ENCODE measurements at places on chromosomes 1 and 21.

GRCh38 chr1:24189528-24189927, 2.4 kb upstream of the IFNLR1 start:
- DNase-seq = no peak

- no peak for DNase-seq
These were observed 95.4 kb upstream of the CLDN14 start for GRCh38 chr21:36575306-36575705.

DNA sequence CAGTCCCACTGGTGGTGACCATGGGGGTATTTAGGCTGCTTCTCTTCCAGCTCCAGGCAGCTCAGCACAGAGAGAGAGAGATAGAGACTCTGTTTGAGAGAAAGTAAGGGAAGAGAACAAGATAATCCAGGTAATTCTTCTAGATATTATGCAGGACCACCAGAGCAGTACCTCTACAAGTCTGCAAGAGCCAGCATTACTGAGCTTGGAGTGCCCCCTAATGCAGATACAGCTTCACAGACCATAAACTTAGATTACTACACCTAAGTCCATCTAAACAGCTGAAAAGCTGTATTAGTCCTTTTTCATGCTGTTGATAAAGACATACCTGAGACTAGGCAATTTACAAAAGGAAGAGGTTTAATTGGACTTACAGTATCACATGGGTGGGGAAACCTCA, 570.3 kb downstream of the LRRIQ3 start:
- no peak for DNase-seq

DNA sequence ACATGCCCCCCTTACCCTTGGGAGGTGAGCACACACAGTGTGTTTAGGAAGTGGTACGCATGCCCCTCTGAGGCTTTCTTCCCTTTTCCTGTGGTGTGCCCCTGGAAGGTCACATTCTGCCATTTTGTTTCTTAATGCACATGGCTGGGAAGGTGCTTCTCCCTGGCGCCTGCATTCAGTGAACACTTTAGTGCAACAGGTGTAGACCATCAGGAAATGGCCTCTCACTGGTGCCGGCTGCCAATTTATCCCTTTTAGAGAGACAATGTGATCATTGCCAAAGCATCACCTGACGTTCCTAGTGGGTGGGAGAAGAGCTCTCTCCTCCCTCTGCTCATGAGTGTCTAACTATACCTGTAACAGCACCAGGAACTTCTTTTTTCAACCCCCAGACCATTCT, 51.8 kb upstream of the PDE9A start:
- DNase-seq = no peak

DNA sequence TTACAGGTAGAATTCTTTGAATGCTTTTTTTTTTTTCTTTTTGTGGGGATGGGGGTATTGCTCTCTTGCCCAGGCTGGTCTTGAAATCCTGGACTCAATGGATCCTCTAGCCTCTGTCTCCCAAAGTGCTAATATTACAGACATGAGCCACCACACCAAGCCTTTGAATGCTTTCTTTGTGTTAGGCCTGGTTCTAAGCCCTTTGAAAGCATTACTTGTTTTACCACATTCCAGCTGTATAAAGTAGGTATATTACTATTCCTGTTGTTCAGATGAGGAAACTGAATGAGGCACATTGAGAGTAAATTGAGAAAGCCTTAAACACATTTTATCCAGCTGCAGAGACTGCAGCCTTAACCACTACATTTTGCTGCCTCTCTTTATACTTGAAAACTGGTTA, 841.8 kb upstream of the ADGRL4 start:
- DNase-seq = no peak

GRCh38 chr1:105442901-105443300, 1613.6 kb upstream of the PRMT6 start:
- no peak for DNase-seq

- DNase-seq = no peak
These were observed 31.5 kb downstream of the BMP8A start for GRCh38 chr1:39522661-39523567.

DNA sequence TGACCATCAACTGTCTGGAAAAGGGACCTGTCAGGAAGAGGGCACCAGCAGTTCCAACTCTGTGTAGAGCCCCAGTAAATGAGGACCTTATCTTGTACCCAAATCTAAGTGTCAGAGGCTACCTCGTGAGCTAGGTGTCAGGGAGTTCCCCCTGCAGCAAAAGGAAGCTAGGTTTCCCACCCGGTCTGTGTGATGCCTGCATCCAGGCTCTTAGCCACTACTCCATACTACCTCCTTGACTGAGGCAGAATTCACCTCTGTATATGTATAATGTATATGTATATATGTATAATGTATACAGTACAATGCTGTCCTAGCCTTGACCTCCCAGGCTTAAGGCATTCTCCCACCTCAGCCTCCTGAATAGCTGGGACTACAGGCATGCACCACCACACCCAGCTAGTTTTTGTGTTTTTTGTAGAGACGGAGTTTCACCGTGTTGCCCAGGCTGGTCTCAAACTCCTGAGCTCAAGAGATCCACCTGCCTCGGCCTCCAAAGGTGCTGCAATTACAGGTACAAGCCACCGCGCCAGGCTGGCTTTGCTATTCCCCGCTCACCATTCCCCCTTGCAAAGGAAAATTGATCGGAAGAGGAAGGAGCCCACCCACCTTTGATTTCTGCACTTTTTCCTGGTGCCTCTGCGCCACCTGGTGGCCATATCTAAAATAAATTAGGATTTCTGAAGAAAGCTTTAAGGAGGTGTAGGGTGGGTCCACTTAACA, 15.7 kb upstream of the LUZP1 start:
- DNase-seq = peak; percentile 44

- DNase-seq = peak; percentile 77
These were observed 32.1 kb downstream of the TGFB2 start for GRCh38 chr1:218377143-218377660.

- DNase-seq = no peak
These were observed 1406.0 kb downstream of the KCNT2 start for GRCh38 chr1:195202241-195202640.

DNA sequence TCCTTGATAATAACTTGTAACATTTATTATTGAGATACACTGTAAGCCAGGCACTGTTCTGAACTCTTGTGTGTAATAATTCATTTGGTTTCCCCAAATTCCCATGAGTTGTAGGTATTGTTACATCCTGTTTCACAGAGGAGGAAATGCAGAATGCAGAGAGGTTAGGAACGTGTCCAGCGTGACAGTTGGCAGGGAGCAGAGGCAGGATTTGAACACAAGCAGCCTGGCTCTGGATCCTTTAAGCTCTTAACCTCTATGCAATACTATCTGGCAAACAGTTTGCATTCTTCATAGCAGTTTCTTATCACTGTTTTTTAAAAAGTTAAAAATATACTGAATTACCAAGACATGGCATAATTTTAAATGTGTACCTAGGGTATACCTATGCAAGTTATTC, 30.5 kb downstream of the EEIG2 start:
- DNase-seq = no peak

GRCh38 chr1:150552911-150553289, 3.7 kb downstream of the ADAMTSL4 start:
- DNase-seq = no peak

- DNase-seq = no peak
These were observed 49.1 kb downstream of the HLX start for GRCh38 chr1:220928320-220928719.

DNA sequence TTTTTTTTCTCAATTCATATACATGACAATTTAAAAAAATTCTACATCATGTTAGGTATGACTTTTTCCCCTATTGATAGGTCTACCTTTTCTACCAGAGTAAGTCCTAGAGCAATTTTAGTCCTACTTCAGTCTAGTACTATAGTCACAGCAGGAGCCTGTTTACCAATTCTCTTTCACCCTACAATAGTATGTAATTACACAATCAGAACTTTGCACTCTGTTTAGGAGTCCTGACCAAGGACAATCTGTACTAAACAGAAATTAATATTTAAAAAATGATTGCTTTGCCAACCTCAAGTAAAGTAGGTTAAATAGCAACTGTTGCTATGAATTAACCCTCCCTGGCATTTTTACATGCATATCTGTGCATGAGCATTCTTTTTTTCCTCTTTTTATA, 810 bp upstream of the CYP4A11 start:
- peak; percentile 20 for DNase-seq

DNA sequence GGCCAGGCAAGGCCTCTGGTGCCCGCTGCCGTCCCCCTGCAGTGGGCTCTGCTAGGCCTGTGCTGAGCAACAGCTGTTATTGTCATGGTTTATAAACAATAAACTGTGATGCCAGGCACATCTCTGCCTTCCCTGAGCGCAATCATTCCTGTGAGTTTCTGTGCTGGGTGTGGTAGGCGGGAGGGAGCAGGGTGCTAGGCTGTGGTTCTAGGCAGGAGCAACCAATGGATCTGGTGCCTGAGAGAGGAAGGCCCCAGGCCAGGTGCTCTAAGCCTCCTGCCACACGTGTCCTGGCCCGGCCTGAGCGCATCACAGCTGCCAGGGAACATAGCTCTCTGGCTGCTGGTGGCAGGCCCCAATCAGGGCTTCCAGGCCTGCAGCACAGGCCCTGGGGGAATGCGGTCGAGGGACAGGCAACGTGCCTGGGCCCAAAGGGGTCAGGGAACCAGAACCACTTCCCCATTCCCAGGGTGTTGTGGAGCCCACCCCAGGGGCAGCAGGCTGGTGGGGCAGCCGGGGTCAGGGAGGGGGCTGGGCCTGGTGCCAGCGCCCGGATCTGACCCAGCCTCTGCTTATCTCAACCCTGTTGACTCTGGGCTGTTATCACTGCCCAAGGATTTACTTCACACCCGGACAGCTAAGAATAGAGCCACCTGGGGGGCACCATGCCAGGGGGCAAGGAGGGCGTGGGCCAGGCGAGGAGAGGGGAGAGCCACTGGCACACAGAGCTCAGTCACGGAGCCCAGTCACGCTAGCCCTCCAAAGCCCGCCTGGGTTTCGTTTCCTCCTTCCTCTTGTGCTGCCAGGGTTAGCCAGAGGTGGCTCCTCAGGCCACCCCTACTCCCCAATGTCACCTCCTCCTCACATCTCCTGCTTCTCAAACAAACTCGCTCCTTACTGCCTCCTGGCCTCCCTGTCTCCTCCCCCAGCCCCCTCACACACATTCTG, 11.5 kb downstream of the TRIM46 start:
- DNase-seq = no peak

DNA sequence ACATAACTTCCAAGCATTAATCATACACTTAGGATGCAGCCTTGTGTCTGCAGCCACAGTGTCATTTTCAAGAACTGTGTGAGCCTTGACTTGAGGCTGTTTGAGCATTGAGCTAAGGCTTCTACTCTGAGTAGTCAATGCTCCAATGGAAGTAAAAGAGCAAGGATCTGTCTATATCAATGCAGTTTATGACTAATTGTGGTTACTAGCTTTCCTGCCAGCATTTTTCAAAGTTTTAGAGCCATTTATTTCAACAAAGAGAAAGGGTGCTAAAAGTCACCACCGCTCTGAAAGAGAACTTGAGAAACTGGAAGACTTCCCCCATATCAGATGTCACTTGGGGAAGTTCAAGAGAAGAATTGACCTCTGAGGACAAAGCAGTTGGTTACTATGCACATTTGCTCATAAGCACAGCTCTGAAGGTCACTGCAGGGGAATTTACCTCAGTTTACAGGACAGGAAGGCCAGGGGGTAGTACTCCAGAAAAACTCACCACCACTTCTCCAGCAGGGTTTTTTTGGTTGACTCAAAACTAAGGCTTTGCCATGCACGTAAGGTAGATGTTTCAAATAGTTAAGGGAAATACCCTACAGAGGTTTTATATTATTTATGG, 24.5 kb upstream of the RGS1 start:
- DNase-seq = no peak

DNA sequence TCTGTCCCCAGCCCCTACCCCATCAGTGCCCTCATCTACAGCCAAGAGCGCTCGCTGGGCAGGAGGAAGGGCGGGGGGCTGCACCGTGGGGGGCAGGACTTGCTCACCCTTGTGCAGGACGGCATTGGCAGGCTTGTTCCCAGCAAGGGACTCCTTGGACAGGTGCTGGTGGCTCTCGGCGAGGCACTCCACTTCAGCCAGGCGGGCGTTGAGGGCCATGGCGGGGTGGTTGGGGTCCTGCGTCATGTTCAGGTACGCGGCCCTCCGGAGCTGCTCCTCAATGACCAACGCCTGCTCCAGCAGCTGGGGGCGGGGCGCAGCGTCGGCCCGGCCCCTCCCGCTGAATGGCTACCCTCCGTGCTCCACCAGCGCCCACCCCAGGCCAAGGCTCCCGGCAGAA, 64.0 kb downstream of the KCNAB2 start:
- no peak for DNase-seq

- no peak for DNase-seq
These were observed 36.1 kb downstream of the LRIF1 start for GRCh38 chr1:110927484-110928075.

DNA sequence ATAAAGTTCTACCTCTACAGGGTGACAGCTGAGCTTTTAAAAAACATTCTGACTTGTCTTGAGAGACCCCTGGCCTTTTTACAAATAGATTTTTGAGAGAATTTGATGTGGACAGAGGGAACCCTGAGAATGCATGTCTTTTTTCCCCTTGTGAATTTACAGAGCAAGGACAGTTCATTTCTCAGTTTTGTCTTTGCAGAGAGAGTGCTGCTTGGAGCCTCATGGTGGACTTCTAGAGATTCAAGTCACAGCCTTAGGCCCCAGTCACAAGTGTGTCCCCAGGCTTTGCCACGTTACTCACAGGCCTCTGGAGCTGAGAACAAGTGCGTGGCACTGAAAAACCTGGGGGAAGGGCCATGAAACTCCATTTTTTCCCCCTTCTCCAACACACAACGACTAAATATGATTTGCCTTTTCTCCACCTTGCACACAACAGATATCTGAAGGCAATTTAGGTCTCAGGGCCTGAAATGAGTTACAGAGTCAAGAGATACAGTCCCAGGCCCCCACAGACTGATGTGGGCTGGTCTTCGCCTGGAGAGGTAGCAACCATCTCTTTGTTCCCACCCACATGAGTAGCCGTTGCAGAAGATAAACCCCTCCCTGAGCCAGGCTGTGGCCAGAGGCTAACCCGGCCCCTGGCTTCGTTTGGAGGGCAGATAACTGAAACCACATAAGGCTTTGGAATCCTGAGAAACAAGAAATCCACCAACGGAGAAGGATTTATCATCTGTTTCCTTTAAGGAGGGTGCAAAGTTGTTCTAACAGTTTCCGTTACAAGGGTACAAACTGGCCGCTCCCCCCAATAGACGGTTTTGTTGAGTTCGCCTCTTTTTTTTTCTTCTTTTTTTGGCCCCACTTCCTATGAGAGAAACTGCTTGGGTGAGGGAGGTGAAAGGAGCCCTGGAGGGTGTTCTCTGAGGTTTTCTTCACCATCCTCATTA, 1.0 kb upstream of the PIGV start:
- DNase-seq = peak; percentile 71

DNA sequence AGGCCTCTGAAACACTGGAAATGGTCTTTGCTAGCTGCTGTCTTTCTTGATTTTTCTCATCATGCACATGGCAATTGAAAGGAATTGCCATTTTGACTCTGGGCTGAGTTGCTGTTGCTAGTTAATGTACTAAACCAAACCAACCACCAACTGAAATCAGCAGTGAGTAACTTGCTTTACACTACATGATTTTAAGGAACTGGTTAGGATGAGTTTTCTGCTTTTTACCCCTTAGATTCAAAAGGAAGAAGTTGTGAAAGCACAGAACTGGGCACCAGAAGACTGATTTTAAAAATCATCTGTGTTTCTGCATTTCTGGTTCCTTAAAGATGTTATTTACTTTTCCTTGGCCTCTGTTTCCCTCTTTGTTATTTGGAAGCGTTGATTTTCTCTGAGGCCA, 361.9 kb downstream of the HLX start:
- DNase-seq = no peak

- no peak for DNase-seq
These were observed 12.4 kb downstream of the ACBD6 start for GRCh38 chr1:180489976-180490375.
